NCI-H1092 (cell line): ENCODE measurements at places on chromosomes 4 and X.

GRCh38 chr4:36601864-36602495 lies 320.6 kb downstream of the DTHD1 start:
- no peak for DNase-seq

DNA sequence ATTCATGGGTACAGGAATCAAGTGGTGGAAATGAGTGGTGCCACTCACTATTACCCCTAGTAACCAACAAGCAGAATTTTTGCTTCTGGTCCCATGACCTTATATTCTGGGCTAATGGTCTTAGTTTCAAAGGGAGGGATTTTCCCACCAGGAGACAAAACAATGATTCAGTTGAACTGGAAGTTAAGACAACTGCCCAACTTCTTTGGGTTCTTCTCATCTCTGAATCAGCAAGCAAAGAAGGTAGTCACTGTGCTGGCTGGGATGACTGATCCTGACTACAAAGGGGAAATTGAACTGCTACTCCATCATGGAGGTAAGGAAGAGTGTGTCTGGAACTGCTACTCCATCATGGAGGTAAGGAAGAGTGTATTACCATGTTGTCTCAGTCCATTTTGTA lies 87.2 kb downstream of the IL13RA2 start:
- DNase-seq, result no peak

GRCh38 chrX:140672840-140673731 lies 36.5 kb upstream of the LINC00632 start:
- no peak for DNase-seq

GRCh38 chr4:141713771-141714445 lies 77.5 kb downstream of the IL15 start:
- DNase-seq, result no peak
